ENCODE measurements at places on chromosomes 4 and X.

DNA sequence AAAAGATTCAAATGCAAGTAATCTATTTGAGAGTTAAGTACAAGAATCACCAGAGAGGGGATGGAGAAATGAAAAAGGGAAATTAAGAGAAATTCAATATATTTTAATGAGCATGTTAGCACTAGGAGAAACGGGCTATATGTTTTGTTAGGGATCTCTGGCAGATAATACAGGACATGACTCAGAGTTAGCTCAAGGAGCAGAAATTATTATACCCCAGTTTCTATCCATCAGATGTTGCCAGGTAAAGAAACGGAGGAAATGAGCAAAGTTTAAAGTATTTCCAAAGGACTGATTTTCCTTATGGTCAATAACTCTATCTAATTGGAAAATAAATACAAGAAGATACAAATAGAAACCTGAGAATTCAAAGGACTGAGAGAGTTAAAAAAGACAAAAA is 867.6 kb downstream of the TRAM1L1 start:
- DNase-seq = no peak

- no peak for DNase-seq
Observed at GRCh38 chrX:130179579-130180215, 7.9 kb downstream of the RAB33A start.

GRCh38 chr4:8695237-8696219 is 103.0 kb downstream of the CPZ start:
- DNase-seq = no peak

GRCh38 chr4:151202851-151203455 is 74.0 kb upstream of the PRSS48 start:
- DNase-seq = no peak

- no peak for DNase-seq
Observed at GRCh38 chr4:169870507-169870906, 112.8 kb upstream of the HPF1 start.

DNA sequence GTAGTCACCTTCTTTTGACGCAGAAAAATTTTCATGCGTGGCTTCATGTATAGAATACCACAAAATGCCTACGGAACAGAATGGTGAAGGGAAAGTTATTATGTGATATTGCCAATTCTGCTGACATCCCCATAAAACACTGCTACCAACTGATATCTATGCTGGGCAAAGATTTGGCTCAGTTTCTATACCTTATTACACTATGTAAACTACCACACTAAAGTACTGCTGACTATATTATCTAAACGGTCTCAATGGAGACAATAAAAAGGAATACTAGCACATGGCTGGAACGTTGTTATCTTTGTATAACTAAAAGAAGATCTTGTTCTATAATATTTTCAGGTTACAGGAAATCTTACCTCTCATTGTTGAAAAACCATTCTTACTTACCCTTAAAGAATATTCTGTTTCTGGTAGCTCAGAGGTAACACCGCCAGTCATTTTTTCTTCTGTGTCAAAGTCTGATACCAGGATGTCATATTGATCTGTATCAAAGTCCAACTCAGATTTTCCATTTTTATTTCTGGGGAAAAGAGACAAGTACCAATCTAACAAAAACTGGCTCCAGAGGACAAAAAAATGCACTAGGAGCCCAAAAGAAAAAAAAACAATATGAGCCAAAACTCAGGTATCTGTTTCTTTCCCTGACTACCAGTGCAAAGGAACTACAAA is 18.9 kb downstream of the MORC4 start:
- DNase-seq = no peak

GRCh38 chr4:18049446-18049845 is 27.9 kb upstream of the LCORL start:
- DNase-seq = no peak

- DNase-seq = no peak
Observed at GRCh38 chrX:42519666-42520231, 258.2 kb downstream of the PPP1R2C start.

DNA sequence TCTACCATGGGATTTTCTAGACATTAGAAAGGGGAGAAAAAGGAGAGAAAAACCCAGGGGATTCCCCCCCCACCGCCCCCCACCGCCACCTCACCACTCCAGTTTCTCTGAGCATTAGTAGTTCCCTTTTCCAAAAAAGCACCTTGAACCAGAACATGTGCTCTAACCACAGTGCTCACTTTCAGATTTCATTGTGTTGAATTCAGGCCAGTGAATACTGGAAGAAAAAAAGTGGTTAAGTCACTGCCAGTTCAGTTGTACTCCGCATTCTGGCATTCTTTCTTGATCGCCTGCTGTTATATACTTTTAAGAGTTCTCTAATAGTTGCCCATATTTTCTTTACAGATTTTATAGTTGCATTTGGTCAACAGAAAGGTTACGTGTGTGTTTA is 40.9 kb downstream of the JADE3 start:
- no peak for DNase-seq

DNA sequence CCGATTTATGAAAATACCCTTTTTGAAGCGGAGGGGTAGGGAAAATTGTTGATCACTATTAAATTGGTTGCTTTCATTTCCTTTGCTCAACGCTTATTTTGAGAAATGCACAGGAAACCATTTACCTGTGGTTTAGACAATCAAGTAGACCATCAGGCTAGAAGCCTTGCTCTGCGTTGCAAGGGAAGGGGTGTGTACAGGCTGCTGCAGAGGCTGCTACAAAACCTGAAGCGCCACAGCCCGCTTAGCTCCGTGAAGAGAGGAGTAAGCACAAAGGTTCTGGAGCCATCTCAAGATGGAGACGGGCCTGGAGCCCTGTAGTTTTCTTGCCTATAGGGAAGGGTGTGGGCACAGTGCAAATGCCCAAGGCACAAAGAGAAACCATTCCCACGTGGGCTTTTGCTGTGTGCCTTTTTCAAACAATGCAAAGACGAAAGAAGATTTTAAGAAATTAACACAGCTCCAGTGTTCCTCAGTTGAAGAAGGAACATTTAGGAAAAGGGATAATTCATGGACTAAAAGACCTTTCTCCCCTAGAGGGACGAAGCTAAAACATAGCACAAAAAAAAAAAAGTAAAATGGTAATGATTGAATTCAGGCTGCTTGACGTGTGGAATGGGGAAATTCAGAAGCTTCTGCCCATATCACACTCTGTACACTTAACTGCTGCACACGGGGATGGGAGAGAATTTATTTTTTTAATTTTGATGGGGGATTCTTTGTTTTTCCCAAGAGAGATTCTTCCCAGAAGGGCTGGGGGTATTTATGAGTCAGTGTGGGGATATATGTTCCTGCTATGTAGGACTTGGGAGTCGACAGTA is 3.5 kb downstream of the TMSB4X start:
- DNase-seq = no peak

DNA sequence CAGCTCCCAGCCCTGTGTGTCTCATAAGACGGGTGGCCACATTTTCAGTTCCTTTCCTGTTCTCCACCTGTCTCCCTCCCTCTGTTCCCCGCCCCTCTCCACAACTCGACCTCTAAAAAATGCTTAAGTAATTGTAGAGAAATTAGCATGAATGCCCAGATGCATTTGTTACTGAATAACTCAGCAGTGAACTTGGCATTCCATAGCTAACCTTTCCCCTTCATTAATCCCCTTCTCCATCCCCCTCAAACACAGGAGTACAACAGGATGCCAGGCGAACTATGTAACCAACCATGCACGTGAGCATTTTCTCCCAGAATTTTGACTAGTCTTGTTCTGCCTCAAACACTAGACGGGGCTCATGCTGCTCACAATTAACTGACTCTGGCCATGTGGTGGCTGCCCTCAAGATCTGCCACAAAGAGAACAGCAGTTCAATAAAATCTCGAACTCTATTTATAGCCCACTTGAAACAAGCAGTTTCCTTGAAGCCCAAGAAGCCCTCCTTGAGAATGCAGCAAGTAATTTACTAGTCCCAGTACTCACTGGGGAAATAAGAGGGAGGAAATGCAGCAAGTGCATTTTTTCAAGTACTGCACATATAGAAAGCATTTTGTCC is 351.2 kb downstream of the ARHGAP24 start:
- DNase-seq = no peak

GRCh38 chr4:7193030-7193958 is 956 bp downstream of the SORCS2 start:
- DNase-seq = no peak

- no peak for DNase-seq
Observed at GRCh38 chr4:7636240-7636508, 201.4 kb upstream of the PSAPL1 start.

DNA sequence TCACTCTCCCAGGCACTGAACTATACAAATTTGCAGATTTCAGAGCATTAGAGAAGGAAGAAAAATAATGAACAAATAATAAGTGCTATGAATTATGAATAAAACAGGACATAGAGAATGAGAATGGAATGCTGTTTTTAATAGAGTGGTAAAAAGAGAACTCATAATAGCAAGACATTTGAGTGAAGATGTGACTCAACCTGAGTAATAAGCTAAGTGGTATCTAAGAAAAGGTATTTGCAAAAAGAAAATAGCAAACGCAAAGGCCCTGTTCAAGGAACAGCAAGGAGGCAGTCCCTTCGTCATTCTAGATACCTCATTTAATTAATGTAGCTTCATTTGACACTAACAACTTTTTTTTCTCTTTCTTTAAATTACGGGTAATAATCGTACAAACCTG is 1910.0 kb upstream of the TENM3 start:
- no peak for DNase-seq

DNA sequence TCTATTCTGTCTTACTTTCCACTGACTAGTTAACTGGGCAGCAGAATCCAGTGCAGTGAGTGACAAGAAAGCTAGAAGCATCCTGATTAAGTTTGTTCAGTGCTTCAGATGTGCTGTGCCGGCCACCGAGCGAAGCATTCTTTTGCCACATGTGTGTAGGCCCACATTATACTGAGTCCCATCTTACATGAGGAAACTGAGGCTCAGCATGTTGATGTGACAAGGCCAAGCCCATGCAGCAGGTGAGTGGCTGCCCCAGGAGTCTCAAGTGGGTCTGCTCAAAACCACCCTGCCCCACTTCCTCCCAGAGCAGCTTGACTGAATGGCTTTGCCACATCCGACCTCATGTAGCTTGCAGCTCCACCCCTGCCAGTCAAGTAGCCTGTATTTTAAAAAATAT is 50.5 kb downstream of the RHOH start:
- no peak for DNase-seq

GRCh38 chr4:144259285-144259684 is 118.8 kb upstream of the GYPA start:
- DNase-seq = no peak

DNA sequence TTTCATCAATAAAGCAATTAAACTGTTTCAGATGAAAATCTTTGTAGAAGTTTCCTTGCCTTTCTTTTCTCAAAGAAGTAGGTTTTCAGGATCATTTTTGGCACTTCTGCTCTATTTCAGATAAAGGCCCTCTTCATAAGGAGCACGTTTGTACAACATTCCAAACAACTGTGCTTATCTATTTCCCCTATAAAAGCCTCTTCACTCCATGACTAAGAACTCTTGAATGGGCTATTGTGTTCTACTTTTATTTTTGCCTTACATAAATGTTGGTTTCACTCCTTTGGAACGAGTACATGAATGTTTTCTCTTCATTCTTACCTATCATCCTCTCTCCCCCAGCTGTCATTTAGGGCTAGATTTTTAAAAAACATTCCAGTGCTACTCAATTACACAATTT is 288.0 kb upstream of the PPP1R2C start:
- no peak for DNase-seq

DNA sequence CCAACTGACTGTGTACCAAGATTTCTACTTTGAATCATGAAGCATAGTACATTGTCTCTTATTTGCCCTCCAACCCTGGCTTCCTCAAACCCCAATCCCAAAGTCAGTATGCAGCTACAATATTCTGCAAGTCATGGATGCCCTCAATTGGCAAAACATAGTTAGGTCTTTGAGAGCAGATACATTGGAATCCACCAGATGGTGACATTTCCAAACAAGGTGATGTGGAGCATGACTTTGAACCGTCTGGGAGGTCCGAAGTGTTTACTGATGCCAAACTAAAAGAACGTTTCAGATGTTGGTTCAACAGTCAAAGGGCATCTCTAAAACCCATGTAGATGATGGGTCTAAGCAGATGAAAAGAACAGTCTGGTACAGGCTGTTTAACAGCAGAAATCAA is 43.7 kb upstream of the FRMD7 start:
- DNase-seq = no peak

DNA sequence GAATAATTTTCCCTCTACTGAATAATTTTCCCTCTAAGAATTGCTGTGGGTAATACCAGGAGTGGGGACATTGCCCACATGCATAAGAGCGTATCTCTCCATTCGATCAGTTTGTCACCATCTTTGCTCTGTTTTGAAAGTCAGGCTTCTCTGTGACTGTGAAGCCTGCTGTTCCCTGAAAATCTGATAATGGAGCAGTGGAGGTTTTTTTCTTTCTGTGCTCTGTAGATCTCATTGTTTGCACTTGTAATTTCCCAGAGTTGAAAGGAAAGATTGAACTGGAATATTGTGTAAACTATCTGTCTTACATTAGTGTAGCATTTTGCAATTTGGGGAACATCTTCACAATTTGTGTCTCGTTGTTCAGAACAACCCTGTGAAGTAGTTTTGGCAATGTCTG is 4.3 kb downstream of the ZXDB start:
- no peak for DNase-seq

DNA sequence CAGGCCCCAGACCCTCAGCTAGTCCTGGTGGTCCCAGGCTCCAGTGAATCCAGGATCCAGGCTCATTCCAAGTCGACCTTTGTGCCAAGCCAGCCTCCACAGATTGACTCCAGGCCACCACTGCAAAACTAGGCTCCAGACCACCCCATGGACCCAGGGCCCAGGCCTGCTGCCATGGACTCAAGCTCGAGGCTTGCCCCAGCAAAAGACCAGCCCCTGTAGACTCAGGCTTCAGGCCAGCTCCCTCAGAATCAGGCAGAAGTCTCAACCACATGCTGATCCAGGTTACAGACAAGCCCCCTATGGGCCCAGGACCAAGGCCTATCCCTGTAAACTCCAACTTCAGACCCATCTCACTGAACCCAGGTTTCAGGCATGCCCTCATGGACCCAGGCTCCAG is 692.4 kb downstream of the PCDH19 start:
- DNase-seq = no peak

- DNase-seq = no peak
Observed at GRCh38 chr4:159481936-159482335, 379.1 kb downstream of the RAPGEF2 start.

DNA sequence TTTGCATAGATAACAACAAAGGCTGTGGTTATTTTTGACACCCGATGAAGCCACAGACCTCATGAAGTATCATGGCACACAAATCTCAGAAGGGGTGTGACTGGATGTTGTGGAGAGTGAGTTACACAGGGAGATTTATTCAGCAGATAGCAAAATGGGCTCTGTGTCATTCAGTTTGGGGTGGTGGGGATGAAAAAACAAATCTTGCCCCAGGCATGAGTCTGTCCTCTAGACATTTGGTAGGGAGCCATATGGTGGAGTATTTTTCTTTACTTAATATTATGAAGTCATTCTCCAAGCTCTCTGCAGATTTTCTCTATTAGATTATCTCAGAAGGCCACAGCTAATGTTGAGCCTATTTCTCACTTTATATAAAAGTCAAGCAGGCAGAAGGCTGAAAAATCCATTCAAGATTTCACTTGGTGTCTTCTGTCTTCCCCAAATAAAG is 277.1 kb upstream of the TENM3 start:
- DNase-seq = no peak

Measured in activated B cell treated with CpG ODN at 0.5 μM for 24 hours (primary cell).